Effector CD4-positive, alpha-beta T cell (primary cell): ENCODE measurements at places on chromosomes 4 and X.

GRCh38 chrX:139766545-139766983 is 58.6 kb upstream of the MCF2 start:
- DNase-seq: no peak

DNA sequence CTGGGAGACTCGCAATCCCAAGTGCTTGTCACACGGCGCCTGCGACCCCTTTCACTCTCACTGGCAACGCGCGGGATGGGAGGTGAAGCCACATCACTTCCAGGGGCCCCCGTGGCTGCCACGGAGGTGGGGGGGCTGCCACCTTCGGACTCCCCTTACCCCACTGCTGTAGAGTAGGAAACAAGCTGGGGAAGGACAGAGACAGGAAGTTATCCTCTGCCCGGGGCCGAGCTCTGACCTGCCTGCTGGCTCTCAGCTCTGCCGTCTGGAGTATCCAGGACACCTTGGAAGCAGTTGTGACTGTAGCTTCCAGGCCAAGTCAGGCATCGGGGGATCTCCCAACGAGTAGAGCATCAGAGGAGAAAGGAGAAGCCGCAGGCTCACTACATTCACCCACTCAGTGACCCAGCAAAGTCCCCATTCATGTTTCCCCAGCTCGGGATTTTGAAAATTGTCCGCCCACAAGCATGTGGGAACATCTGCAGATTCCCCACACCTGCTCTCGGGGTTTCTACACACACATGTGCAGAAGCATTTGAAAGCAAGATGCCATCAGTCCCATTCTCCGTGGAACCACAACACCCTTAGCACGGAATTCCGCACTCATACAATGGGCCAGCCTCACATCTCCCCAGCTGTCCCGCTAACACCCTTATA is 10.8 kb downstream of the PDZD4 start:
- no peak for DNase-seq

DNA sequence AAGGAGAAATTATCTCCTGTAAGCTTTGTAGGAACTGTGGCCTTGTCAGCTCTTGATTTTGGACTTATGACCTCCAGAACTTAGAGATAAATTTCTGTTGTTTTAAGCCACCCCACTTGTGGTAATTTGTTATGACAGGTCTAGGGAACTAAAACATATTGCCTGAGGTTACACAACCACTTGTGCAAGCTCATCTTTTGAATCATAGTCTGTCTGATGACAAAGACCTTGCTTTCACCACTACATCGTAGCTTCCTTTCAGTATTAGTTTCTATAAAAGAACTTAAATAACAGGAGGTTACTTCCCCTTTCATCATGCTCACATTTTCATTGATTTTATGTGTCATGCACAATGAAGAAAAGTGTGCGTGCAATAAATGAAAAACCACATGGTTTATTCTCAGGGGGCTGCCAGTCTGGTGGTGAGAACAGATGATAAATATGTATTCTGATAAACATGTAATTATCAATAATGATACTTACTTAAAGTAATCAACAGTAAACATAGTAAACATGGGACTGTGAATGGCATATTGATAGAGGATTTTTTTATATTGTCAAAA is 690.0 kb upstream of the HS3ST1 start:
- DNase-seq: no peak

DNA sequence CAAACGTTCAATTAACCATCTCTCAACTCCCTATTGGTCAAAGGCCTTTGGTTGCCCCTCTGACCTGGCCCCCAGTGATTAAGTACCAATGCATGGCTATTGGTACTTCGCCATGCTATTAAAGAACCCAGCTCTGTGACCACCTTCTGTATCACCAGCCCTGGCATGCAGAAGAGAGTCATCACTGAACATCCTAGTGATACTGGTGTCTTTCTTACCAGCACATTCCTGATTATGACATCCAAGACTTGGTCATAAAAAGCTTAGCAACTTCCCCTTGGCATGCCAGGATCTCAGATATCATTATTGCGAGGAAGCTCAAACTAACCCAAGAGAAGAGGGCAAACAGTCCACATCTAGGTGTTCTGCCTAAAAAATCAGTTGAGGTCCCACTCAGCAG is 122.3 kb upstream of the OTUD4 start:
- DNase-seq: no peak

DNA sequence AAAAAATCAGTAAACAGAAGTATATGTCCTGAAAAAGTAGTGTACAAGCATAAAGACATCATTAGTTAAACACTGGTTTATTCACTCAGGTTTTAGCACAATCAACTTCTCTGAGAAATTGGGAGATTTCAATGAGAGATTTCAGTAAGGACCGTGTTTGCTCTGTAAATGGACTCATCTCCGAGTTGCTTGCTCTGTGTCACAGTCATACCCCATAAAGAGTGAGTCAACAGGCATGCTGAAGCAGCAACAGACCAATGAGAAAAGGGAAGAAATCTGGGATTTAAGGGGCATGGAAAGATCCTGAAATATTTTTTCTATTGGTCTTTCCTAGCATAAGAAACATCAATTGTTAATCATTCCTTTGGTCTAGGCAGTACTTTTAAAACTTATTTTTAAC is 4.7 kb downstream of the GLUD2 start:
- DNase-seq: no peak

DNA sequence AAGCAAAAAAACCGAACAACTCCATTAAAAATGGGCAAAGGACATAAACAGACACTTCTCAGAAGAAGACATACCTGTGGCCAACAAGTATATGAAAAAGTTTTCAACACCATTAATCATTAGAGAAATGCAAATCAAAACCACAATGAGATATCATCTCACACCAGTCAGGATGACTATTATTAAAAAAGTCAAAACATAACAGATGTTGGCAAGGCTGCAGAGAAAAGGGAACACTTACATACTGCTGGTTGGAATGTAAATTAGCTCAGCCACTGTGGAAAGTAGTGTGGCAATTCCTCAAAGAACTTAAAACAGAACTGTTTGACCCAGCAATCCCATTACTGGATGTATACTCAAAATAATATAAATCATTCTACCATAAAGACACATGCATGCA is 436.3 kb downstream of the KLHL13 start:
- DNase-seq: no peak

DNA sequence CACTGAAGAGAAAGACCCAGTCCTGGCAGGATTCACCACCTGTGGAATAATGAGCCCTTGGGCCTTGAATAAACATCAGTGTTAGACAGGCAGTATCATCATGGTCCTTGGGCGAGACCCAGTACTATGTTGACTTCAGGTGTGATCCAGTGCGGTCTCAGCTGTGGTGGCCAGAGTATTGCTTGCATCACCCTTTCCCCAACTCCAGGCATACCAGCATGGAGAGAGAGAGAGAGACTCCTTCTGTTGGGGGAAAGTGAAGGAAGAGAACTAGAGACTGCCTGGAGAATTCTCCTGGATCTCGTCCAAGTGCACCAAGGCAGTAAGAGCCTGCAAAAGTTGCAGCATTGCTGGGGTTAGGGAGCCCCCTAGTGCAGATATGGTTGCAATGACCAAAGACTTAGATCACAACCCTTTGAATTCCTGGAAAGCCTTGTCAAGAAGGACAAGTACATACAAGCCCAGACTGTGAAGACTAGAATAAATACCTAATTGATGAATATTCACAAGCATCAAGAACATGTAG is 61.1 kb upstream of the VAMP7 start:
- DNase-seq: peak; percentile 10

GRCh38 chr4:7542781-7543180 is 108.1 kb upstream of the PSAPL1 start:
- DNase-seq: no peak

DNA sequence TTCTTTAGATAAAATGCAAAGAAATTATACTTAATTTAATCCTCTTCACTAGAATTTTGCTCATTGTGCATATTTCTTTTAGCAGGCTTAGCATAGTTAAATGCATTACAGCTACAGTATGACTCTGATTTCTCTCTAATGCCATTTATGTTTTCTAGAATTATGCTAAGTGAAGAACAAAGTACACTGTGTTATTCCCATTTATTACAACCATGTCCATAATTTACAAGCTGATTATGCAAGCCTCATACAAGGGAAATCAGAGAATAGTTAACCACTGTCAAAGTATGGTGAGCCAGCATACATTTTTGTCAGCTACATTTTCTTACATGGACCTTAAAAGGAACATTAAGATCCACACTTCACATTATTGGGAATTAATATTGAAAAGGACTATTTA is 99.1 kb downstream of the MAB21L2 start:
- DNase-seq: no peak

DNA sequence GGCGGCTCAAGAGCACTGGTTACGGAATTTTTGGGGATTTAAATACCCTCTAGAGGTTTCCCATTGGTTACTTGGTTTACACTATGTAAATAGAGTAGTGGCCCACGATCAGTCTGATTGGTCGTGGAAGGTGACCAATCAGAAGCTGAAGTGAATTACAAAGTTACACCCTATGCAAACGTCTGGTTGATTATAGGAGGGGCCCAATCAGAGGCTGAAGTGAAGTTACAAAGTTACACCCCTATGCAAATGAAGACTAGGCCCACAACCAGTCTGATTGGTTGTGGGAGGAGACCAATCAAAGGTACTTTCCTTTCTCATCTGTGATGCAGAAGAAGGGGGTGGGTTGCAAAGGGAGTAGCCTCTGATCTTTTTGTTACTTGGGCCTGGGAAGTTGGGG is 45.1 kb upstream of the HSD17B10 start:
- DNase-seq: no peak

DNA sequence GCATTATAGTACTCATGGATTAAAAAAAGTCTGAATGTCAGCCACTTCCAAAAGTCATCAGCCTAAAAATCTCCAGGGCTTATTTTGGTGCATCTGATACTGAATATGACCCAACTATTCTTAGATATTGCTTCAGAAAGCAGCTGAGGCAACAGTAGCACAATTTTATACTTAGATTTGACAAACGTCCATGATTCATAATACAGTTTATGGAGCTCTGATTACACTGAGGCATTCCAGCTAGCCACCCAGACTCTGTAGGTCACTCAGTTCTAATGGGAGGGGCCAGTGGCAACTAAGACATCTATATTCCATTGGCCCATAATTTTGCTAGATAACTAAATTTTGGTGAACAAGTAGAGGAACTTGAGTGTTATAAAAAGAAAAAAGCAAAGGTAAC is 10.3 kb downstream of the SPATA4 start:
- no peak for DNase-seq
